Heart left ventricle (tissue), 16 donors: ENCODE measurements at places on chromosomes 1 and 21.

- DNase-seq, result no peak
Observed at GRCh38 chr1:210726621-210727020, 397.9 kb downstream of the HHAT start.

DNA sequence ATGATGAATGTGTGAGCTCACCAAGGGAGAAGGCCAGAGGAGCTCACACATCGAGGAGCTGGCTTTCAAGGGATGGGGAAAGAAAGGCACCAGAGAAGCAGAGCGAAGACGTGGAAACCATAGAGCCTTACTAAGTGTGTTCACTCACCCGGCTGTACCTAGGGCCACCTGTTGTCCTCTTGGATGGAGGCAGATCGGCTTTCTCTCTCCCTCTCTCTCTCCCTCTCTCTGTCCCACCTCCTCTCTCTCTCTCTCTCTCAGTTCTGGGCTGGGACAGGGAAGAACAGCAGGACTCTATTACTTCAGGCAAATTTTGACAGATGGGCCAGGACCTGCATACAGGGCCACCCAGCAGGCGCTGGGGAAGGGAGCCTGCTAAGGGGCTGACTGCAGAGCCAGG lies 64.8 kb downstream of the HIVEP3 start:
- no peak for DNase-seq

DNA sequence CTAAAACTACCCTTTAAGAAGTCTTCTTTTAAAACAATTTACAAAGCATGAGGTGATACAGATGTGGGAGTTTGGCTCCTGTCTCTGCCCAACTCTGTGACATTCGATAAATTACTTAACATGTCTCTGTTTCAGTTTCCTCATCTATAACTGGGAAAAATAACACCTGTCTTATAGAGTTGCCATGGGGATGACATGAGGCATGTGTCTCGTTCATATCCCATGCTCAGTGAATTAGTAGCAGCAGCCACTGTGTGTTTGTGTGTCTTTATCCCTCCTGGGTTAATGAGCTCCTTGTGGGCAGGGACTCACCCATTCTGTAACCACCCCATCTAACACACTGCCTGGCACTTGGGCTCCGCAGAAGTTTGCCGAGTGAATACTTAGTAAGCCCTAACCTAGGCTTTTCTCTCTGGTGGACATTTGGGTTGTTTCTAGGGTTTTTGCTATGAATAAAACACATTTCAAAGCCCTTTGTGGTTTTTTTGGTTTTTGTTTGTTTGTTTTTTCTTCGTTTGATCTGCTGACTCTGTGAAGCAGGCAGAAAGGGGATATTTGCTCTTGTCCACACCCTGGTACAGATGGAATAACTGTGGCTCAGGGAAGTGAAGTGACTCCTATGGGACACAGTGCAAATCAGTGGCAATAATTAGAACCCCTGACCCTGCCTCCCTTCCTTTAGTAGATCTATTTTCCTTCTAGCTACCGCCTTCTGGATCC lies 797 bp upstream of the KCNJ9 start:
- DNase-seq, result no peak

DNA sequence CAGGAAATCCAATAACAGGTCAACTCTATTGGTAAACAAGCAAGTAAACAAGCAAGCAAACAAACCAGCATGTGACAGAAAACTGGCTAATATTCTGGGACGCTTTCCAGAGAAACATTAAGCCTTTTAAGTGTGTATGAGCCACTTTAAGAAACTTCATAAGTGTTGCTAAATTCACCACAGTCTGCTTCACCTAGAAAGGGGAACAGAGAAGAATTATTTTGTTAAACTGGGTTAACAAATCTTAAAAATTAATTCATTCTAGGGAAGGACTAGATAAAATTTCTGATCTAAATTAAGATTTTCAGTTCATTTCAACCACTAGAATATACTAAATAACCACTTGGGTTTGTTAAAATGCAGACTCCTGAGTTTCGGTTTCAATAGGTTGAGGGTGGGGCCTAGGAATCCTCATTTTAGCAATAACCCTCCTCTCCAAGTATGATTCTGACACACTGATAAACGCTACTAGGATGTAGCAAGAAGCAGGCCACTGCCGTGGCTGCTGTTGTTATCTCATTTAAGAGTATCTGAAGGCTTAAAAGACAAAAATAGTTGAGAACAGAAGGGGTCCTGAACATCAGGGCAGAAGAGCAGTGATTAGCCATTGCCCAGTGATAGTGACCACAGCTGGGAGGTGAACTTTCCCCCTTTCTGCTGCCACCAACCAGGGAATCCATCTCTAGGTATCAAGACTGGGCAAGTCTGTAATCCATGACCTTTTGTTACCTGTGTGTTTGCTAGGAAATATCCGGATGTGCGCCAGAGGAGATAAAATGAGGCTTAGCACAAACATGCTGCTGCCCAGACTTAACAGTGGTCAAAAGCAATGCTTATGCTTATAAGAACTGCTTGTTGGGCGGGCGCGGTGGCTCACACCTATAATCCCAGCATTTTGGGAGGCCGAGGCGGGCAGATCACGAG lies 11.2 kb downstream of the CREG1 start:
- no peak for DNase-seq

GRCh38 chr1:165884690-165885304 lies 57.4 kb downstream of the UCK2 start:
- no peak for DNase-seq

- no peak for DNase-seq
Observed at GRCh38 chr21:8990326-8991087, 1530.9 kb upstream of the TPTE start.

DNA sequence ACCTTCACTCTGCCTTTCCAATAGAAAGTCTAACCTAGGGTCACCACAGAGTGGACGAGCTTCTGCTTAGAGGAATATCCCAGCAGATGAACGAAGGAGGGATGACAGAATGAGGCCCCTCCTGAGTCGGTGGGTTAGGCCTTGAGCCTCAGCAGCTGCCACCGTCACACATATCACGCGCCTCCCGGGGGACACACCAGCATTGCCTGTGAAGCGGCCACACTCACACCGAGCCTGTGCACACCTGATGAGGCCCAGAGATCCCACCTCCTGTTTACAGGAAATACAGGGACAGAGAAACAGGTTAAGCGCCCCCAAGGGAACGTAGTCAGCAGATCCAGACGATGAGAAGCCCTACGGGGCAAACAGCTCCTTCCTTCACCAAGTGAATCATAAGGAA lies 25.1 kb upstream of the LRRC47 start:
- no peak for DNase-seq

DNA sequence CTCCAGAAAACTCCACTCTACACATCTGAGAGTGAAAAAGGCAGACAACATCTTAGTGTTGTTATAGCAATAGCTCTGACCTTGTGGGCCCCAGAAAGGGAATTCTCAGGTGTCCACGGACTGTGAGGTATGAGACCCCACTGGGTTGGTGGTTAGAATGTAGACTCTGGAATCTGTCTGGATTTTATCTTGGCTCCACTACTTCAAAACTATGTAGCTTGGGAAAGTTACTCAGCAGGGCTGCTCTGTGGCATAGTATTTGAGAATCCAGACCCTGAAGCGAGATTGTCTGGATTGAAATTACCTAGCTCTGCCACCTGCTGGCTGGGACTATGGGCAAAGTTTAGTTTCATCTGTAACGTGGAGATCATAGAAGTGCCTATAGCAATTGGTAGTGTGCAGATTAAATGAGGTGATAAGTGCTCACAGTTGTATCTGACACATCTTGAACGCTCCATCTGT lies 25.8 kb downstream of the PRDM2 start:
- no peak for DNase-seq

DNA sequence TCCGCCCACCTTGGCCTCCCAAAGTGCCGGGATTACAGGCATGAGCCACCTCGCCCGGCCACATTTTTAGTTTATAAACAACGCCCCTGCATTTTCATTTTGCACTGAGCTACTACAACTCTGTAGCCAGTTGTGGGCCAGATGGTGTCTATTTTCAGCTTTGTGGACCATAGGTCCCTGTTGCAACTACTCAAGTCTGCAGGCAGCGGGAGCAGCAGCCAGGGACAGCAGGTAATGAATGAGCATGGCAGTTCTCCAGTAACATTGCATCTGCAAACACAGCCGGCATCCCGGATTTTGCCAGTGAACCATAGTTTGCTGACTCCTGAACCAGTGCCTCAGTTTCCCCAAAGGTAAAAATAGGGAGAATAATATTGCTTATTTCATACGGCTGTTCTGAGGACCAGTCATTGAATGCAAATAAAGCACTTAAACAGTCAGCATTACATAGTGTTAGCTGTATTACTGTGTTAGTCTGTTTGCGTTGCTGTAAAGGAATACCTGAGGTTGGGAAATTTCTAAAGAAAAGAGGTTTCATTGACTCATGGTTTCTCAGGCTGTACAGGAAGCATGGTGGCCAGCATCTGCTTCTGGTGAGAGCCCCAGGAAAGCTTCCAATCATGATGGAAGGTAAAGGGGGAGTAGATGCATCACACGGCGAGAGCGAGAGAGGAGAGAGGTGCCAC lies 65.5 kb upstream of the SLC45A1 start:
- DNase-seq, result no peak

DNA sequence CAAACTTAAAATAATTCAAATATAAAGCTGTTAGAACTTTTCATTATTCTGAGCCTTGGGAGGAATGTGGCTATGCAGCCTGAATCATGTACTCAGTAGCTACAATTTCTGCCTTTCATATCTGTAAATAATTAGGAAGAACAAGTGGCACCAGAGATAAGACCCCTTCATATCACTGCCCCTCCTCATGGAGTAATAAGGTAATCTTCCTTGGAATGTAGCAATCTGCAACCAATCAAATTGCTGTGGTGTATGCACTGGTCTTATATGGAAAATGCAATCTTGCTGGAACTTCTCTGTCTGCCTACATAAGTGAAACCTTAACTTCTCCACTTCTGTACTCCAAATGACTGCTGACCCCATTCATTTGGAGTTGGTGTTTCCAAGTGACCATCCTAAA lies 104.4 kb upstream of the VANGL1 start:
- DNase-seq, result no peak

- no peak for DNase-seq
Observed at GRCh38 chr1:231729544-231729943, 103.0 kb downstream of the DISC1 start.

DNA sequence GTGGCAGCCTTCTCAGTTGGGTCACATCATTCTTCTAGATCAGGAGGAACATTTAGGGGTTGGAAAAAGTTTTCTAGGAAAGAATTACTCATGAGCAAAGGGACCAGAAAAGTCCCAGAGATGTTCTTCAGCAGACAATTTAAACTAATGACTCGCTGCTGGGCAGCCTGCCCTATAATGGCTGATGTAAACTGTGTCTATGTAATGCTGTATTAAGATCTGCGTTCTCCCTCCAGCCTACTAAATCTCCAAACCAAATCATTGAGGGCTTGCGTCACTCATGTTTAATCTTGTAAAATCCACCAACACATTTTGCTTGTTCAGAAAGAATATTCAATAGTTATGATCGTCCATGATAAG lies 92.1 kb downstream of the LRRC8C start:
- no peak for DNase-seq

DNA sequence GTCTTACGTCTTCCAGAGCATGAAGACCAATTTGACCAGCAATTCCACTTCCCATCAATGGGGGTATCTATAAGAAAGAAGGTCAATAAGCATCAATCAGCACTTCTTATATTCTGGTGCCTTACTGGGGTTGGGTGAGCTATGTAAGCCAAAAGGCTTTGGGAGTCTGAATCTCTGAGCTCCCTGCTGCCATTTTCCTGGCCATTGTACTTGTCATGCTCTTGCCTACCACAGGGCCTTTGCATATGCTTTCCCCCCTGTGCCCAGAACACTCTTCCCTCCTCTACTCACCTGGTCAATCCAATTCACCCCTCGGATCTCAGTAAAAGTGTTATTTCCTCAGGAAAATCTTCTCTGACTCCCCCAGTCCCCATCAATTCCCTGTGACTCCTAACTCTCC lies 36.3 kb downstream of the C8B start:
- no peak for DNase-seq
